ENCODE measurements at places on chromosomes 13 and 19.

- DNase-seq = peak; percentile 24
These were observed 730 bp downstream of the ZNF260 start for GRCh38 chr19:36527341-36527740.

DNA sequence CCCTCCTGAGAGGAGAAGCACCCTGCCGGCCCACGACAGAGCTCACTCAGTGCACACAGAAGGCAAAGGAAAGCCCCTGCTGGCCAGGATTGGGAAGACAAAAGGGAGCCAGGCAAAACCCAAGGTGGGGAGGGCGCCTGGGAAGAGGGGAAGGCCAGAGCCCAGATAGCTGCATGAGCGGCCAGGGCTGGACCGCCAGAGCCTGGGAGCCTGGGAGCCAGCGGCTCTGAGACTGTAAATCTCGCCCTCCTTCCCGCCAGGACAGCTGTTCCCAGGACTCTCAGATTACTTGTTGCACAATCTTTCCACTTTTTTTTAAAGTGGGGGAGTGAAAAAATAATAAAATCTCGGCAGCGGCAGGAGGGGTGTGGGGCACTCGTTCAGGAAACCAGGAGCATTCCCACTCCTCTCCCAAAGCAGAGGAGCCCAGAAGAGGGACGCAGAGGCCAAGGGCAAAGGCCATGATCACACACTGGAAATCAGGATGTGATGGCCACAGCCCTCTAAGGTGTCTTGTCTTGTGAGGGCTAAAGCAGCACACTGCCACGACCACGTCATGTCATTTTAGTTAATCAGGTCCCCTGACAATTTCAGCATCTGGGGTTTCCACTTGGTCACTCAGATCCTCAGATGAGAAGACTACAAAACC is 19.6 kb upstream of the EPHX3 start:
- DNase-seq = peak; percentile 27

GRCh38 chr13:89375839-89376238 is 1704.7 kb downstream of the SLITRK5 start:
- DNase-seq = peak; percentile 34

- peak; percentile 18 for DNase-seq
These were observed 6.4 kb downstream of the METTL21C start for GRCh38 chr13:102688306-102688973.

DNA sequence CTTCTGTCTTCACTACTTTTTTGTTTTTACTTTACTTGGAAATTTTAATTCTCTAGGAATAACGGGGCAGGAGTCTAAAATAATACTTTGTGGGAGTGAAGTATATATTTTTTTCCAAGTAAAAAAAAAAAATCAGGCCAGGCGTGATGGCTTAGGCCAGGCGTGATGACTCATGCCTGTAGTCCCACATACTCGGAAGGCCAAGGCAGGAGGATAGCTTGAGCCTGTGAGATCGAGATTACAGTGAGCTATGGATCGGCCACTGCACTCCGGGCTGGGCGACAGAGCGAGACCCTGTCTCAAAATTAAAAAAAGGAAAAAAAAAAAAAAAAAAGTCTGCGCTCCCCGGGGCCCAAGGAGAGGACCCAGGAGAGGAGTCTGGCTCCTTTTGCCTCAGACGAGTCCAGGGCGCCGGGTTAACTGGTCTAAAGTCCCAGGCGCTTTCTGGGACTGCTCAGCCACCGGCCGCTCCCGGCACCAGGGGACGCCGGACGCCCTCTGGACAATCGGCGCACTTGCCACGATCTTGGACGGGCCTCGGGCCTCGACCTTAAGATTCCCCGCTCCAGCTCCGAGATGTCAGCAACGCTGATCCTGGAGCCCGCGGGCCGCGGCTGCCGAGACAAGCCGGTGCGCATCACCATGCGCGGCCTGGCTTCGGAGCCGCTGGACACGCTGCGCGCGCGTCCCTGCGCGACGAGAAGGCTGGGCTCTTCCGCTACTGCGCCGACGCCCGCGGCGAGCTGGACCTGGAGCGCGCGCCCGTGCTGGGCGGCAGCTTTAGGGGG is 2.7 kb upstream of the ZFP82 start:
- DNase-seq = no peak

DNA sequence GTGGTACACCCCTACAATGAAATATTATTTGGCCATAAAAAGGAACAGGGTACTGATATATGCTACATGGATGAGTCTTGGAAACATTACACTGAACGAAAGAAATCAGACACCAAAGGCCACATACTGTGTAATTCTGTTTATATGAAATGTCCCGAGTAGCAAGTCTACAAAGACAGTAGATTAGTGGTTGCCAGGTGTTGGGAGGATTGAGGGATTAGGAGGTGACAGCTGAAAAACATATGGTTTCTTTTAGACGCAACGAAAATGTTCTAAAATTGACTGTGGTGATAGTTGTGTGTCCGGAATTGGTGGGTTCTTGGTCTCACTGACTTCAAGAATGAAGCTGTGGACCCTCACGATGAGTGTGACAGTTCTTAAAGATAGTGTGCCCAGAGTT is 35.1 kb downstream of the IL17D start:
- DNase-seq = no peak

DNA sequence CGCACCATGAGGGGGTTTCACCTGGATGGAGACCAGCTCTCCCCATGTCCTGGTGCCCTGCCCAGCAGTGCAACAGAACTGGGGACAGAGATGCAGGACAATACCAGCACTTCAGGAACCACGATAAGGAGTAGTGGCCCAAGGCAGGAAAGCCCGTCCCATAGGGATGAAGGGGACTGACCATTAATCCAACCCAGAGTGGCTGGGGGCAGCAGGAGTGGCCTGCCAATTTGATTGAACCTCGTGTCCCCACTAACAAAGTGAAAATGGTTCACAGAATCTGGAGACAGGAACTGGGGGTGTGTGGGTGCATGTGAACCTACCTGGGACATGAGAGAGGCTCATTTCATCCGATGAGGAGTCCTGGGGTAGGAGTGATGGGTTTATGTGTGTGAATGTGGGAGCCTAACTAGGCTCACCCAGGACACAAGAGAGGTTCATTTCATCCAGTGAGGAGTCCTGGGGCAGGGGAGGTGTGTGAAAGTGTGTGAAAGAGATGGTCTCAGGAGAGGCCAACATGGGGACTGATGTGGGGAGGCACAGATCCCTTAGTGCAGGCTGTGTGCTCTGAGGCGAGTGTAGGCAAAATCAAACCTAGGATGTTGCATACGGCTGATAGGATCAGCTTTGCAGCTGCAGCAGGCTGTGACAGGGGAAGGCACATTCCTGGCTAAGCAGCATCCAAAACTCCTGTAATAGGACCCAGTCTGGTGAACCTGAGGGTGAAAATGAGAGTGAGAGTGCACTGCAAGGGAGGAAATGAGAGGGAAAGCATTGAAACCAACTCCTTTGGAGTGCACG is 98.2 kb downstream of the ZNF429 start:
- no peak for DNase-seq

- DNase-seq = peak; percentile 96
These were observed 915 bp downstream of the SHC2 start for GRCh38 chr19:459724-460511.

GRCh38 chr19:8487137-8487851 is 15.1 kb downstream of the PRAM1 start:
- DNase-seq = peak; percentile 18

DNA sequence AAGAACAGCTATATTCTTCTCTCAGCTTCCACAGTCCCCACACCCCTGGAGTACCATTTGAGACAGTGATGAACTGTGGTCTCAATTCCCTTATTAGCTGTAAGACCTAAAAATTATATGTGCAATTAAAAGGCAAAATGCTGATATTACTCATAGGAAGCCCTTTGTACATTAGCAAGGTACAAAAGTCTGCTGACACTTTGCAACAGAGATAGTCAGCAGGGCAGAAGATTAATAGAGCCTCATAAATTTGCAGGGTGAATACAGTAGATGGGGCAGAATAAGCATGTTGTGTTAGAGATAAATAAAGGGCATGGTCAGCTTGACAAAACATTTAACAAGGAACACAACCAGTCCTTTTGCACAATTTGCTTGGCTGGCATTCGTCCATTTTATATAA is 210.0 kb upstream of the OBI1 start:
- DNase-seq = no peak

GRCh38 chr13:21324803-21325202 is 134.3 kb downstream of the ZDHHC20 start:
- no peak for DNase-seq

- DNase-seq = no peak
These were observed 74.1 kb upstream of the ZNF681 start for GRCh38 chr19:23832717-23833327.

- no peak for DNase-seq
These were observed 32.3 kb downstream of the ATP7B start for GRCh38 chr13:51978796-51979556.

DNA sequence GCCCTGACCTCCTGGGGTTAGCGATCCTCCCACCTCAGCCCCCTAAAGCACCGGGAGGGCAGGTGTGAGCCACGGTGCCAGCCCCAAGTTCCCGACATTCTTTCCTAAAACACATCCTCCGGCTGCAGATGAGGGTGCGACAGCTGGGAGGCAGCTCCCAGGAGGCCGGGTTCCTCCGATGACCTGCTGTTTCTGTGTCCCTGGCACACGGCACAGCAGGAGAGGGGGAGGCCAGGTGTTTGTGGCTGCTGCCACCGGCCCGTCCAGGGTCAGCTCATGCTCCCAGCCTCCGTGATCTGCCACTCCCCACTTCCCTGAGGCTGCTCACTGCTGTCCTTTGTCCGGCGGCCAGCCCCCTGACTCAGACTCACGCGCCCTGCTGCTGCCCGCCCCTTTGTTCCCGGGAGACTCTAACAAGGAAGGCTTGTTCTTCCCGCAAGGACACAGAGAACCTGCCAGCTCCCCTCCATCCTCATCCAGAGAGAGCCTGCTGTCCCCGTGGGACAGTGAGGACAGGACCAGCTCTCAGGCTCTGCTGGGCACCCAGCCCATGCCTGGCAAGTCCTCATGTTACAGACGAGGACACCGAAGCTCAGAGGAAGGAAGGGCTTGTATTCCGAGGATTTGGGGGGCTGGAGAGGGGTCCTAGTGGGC is 10.6 kb upstream of the MADCAM1 start:
- peak; percentile 89 for DNase-seq

DNA sequence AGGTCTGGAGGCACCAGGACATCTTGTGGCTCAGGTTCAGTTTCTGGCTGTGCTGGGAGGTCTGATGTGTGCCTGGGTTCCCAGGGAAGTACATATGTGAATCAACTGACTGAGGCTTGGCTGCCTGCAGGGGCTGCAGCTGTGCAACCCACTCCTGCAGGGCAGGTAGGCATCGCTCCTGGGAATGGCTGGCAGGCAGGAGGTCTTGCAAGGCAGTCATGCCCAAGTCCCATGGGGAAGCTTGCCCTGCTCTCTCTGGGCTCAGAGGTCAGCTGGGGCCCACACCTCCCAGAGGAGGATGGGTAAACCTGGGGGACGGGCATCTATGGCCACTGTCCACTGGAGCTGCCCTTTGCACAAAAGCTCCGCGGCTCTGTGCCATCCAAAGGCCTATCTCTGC is 1141.8 kb downstream of the SLITRK1 start:
- no peak for DNase-seq

All from NCI-H69 (cell line).